ENCODE measurements at places on chromosomes 11 and 22. TPM values are rescaled to one million over a fixed set of nuclear protein-coding genes. Genes with fewer than 3 reads are reported as not detected.

The RTN4RL2 gene
- total RNA-seq: 0.23 TPM

The CCDC116 gene
- total RNA-seq: 0.51 TPM

The CSKMT gene
- total RNA-seq: 60.9 TPM

The C11orf97 gene
- not detected for total RNA-seq

The OR8A1 gene
- total RNA-seq: not detected

The OR4D9 gene
- total RNA-seq: not detected

The CD3G gene
- 145 TPM for total RNA-seq

The GLB1L2 gene
- total RNA-seq: 10.2 TPM

The GPHA2 gene
- not detected for total RNA-seq

The TMEM191C gene
- total RNA-seq: 0.54 TPM

The OR5M8 gene
- total RNA-seq: not detected

The FAM76B gene
- total RNA-seq: 43.0 TPM

The OR8D1 gene
- total RNA-seq: not detected

The OR10D3 gene
- total RNA-seq: not detected

The SNX32 gene
- 1.2 TPM for total RNA-seq

The CAPN5 gene
- total RNA-seq: not detected

The DTX4 gene
- total RNA-seq: 0.47 TPM

The ACR gene
- not detected for total RNA-seq

The SLC25A22 gene
- total RNA-seq: 90.3 TPM

The CASP5 gene
- total RNA-seq: not detected

The MUC2 gene
- total RNA-seq: not detected

The NRIP3 gene
- 5.3 TPM for total RNA-seq

The PATE2 gene
- total RNA-seq: not detected

The RIMBP3C gene
- 0.19 TPM for total RNA-seq

The SLC1A2 gene
- not detected for total RNA-seq

The ATG2A gene
- total RNA-seq: 22.5 TPM

The MB gene
- total RNA-seq: 2.7 TPM

The MYBPC3 gene
- not detected for total RNA-seq

The KLHL35 gene
- total RNA-seq: 1.7 TPM

The MMP10 gene
- total RNA-seq: 0.14 TPM

The LARGE2 gene
- not detected for total RNA-seq

The MACROD1 gene
- total RNA-seq: 28.6 TPM

The IGLL1 gene
- total RNA-seq: not detected

The CABP4 gene
- total RNA-seq: 0.68 TPM

The GSTT2B gene
- 0.36 TPM for total RNA-seq

Measured in activated CD4-positive, alpha-beta T cell treated with anti-CD3 and anti-CD28 coated beads, Interleukin-2, amount 10 ng/mL, durations not matched to agents 24 days and 14 days (primary cell).